ENCODE measurements at places on chromosomes 7 and 10.

- peaks cover 56% of the 10 kb centered on the region for H3K4me1 ChIP-seq
- H3K4me3 ChIP-seq = peak overlapping the region; percentile 21
- peaks cover 5% of the 10 kb centered on the region for H3K36me3 ChIP-seq
- no peak for DNase-seq
Measured at GRCh38 chr10:129956876-129957673, 7.0 kb downstream of the EBF3 start.

DNA sequence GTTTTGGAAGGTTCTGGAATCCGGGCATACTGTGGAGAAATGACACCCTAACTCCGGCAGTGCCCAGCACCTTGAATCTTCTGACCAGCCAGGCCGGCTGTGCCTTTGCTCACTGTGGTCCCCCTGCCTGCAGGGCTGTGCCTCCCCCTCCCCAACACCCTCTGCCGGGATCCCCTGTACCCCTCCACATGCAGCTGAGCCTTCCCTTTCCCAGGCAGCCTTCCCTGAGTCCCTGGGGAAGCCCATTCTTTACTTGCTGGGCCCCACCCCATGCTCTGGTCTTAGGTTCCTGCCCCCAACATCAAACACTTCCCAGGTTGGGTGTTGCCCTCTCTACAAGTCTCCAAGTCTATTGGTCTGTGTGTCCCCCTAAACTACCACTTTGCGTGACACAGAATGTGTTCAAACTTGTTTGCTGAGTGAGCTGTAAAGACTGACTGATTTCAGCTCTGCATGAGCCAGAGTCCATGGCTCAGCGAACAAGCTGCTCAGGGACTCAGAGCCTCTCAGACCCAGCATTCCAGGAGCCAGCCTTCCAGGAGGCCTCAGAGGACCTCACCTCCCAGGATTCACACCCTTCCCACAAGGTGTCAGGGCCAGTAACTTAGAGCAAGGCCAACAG is 31.6 kb downstream of the CALML5 start:
- H3K4me3 ChIP-seq = no peak overlapping the region
- H3K27ac ChIP-seq = peak overlapping the region; percentile 32
- H3K4me1 ChIP-seq = peaks cover 45% of the 10 kb centered on the region
- DNase-seq = no peak

DNA sequence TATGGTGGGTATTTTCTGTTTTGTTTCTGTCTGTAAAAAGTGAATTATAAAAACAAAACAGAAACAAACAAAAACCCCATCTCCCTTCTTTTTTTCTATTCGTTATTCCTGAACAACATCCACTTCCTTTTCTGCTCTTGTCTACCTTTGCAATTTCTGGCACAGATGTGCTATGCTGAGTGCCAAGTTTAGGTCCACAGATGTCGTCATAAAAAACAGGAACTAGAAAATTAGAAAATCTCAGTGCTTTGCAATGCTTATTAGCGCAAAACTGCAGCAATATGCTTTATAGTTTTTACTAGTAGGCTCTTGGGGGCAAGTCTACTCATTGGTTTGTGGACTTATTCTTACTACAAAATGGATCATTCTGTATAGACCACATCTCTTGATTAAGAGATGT is 94.2 kb upstream of the PRKCQ start:
- no peak for DNase-seq
- no peak overlapping the region for H3K4me3 ChIP-seq
- H3K27ac ChIP-seq = no peak overlapping the region
- peaks cover under 1% of the 10 kb centered on the region for H3K4me1 ChIP-seq

GRCh38 chr7:123190109-123190831 is 9.5 kb downstream of the SLC13A1 start:
- H3K27me3 ChIP-seq = no peaks in the 10 kb centered on the region
- H3K27ac ChIP-seq = no peak overlapping the region
- DNase-seq = no peak
- no peak overlapping the region for H3K4me3 ChIP-seq
- no peaks in the 10 kb centered on the region for H3K4me1 ChIP-seq

Data from neural crest cell (in vitro differentiated cells).